Stimulated activated CD4-positive, alpha-beta T cell treated with anti-CD3 and anti-CD28 coated beads, Interleukin-15, amount 100 ng/mL, for 24 hours (primary cell): ENCODE measurements at places on chromosomes 12 and 14.

DNA sequence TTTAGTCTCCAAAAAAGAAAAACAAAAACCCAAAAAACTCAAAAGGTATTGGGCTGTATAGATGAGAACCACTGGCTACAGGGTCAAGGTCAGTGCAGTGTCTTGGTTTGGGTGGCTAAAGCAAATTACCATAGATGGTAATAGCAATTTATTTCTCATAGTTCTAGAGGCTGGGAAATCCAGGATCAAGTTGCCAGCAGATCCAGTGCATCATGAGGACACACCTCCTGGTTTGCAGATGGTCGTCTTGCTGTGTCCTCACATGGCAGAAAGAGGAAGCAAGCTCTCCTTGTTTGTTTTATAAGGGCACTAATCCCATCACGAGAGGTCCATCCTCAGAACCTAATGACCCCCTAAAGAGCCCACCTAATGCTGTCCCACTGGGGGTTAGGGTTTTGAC is 11.2 kb downstream of the COX14 start:
- no peak for DNase-seq

DNA sequence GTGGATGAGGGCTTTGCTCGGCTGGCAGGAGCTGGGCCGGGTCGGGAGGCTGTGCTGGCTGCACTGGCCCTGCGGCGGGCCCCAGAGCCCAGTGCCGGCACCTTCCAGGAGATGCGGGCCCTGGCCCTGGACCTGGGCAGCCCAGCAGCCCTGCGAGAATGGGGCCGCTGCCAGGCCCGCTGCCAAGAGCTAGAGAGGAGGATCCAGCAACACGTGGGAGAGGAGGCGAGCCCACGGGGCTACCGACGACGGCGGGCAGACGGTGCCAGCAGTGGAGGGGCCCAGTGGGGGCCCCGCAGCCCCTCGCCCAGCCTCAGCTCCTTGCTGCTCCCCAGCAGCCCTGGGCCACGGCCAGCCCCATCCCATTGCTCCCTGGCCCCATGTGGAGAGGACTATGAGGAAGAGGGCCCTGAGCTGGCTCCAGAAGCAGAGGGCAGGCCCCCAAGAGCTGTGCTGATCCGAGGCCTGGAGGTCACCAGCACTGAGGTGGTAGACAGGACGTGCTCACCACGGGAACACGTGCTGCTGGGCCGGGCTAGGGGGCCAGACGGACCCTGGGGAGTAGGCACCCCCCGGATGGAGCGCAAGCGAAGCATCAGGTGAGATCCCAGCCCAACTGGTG is 11.5 kb downstream of the ARHGEF40 start:
- DNase-seq = no peak

DNA sequence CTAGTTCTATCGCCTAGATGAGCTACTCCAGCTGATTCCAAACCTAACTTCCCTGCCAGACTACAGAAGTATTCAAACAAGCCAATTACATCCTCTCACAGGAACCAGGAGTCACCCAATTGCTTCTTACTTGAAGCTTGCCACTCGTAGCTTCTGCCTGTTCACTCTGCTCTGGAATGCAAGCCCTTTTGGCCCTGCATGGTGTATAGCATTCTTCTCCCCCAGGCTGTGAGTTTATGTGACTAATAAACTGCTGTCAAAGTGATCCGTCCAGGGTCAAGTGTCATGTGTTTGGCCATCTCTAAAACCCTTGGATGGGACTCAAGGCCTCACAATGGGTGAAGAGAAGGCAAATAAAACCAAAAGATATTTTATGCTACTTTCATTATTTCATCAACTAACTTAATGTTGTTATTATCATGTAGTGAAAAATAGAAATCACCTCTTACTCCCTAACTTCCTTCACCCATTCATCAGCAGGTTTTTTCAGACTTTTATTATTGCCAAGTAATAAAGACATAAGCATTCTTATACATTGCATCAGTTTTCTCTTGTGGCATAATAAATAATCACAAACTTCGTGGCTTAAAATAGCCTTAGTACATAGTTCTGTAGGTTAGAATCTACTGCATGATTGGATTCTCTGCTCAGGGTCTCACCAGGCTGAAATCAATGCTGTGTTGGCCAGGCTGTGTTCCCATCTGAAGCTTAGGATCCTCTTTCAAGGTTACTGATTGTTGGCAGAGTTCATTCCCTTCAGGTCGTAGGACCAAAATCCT is 1981.7 kb upstream of the FLRT2 start:
- no peak for DNase-seq

DNA sequence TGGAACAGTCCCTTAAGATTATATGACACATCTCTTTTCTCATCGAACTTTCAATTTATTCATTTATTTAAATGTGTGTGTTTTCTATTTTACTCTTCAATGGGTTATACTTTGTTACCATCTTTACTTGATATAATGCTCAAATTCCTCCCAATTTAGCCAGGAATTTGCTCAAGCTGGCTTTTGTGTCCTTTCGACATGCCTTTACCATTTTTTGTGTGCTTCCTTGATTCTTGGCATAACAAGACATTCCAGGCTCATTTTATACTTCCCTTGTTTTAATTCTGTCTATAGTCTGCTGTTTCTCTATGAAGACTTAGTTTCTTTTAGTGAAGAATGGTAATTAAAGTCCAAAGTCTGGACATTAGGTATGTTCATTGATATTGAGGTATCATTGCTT is 315.8 kb downstream of the AEBP2 start:
- no peak for DNase-seq

- DNase-seq = no peak
Observed at GRCh38 chr12:44904321-44904720, 28.2 kb upstream of the NELL2 start.

- peak; percentile 23 for DNase-seq
Observed at GRCh38 chr14:78164226-78164853, 5.8 kb upstream of the NRXN3 start.

GRCh38 chr14:69152902-69153151 is at the start of gene DCAF5:
TSS of gene DCAF5 (minus strand) at chr14:69153119. CDS start at chr14:69152978, 141 bp downstream.
- DNase-seq = no peak

DNA sequence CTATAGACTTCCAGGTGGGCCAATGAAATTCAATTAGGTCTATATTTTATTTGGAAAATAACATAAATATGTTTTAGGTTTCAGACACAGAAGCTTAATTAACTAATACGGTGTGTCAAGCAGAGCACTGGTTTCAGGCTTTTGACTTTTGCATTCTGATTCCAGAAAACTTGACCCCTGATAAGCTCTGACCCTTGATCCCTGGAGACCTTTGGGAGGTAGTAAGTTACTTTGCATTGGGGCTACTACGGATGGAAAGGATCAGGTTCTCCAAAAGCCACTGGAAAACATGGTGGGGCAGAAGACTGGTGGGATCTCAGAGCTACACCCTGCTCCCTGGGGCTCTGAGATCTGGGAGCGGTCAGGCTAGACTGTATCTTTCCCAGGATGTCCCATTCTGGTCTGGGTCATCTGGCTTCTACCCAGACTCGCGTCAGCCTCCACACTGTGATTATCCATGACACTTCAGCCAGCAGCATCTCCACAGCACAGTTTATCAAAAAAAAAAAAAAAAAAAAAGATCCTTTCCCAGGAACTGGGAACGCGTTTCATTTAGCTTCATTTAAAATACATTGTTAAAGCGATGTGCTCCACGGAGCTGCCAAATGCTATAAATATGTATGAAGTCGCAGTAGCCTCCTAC is 17.8 kb upstream of the EMP1 start:
- no peak for DNase-seq

GRCh38 chr14:88327497-88327896 is 4.4 kb upstream of the KCNK10 start:
- DNase-seq = no peak

GRCh38 chr14:104278214-104278534 is 139.8 kb downstream of the KIF26A start:
- no peak for DNase-seq

DNA sequence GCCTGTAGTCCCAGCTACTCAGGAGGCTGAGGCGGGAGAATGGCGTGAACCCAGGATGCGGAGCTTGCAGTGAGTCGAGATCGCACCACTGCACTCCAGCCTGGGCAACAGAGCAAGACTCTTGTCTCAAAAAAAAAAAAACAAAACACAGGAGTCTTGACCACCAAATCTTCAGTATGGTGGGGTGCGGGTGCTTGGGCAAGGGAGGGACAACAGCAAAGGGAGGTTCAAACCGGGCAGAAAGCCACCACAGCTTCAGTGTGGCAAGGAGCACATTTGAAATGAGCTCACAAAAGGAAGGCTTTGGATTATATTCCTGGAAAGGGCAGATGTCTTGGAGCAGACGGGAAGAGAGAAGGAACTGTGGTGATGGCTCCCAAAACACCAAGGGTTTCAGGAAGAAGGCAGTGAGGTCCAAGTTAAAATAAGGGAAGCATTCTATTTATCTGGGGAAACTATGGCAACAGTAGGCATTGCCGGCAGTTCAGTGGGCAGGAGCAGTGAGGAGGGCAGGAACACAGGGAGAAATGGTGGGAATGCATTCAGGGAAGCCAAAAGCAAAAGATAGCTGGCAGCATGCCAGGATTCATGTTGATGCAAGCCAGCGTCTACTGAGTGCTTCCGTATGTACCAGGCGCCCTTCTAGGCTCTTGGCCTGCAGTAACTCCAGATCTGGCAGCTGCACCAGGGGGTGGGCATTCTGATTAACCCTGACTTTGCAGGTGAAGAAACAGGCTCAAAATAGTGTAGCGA is 51.0 kb upstream of the SRSF5 start:
- DNase-seq = no peak

DNA sequence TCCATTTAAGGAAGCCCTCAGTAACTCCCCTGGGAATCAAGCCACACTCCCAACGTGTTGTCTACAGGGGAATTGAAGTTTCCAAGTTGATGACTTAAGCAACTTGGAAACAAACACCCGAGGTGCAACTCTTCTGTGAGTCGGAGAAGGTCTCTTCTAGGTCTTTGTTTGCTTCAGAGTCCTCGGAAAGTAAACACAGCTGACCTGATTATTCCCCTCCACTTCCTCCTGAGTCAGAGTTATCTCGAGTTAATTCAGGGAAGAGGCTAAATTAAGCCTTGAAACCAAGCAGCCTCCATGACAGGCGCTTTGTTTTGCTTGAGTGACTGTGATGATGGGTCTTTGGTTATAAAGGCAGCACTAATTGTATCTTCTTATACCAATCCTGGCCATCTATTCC is 41.8 kb downstream of the TUNAR start:
- DNase-seq = no peak

GRCh38 chr12:10571141-10571540 is 42.3 kb downstream of the MAGOHB start:
- DNase-seq = no peak

GRCh38 chr12:100026241-100026640 is 41.5 kb upstream of the ANKS1B start:
- DNase-seq = no peak

GRCh38 chr14:99654235-99654985 is 9.5 kb downstream of the HHIPL1 start:
- no peak for DNase-seq

GRCh38 chr14:100056964-100057795 is 8.0 kb upstream of the EVL start:
- no peak for DNase-seq

DNA sequence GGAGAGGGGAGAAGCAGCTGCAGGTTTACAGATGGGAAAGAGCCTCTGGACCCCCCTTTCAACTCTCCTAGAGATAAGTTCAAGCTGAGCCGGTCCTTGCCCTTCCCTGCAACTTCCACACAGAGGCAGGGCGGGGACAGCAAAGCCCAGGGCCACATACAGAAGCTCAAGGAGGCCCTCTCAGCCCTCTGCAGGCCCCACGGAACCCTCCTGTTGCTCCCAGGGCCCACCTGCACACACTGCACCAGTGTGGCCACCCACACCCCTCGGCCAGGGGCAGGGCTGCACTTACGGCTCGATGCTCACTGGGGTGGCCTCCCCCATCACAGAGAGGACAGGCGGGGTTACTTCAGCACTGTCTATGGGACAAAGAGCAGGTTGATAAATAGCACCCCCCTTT is 13.0 kb upstream of the PNMA1 start:
- peak; percentile 1 for DNase-seq

DNA sequence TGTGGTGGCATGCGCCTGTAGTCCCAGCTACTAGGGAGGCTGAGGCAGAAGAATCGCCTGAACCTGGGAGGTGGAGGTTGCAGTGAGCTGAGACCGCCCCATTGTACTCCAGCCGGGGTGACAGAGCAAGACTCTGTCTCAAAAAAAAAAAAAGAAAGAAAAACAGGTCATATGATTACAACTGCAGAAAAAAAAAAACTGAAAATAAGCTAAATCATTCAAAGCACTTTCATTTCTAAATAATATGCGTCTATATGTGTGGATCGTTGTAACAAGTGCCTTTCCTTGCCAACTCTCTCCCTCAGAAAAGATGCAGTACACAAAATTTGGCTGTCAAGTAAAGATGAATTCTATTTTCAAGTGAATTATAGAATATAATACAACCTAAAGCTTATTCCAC is 42.4 kb downstream of the ATXN2 start:
- no peak for DNase-seq

DNA sequence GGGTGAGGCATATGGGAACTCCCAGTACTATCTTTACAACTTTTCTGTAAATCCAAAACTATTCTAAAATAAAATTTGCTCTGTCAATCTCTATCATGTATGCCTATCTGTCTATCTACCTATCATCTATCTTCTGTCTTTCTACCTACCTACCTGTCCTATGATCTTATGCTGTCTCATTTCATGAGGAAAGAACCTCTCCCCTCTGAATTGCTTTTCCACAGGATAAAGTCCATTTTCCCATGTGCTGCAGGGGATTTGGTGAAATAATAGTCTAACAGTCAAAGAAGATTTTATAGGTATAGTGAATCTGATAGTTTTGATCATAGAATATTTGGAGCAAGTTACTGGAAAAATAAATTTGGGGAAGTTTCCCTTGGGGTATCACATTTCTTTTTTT is 86.8 kb upstream of the RIC8B start:
- no peak for DNase-seq

- no peak for DNase-seq
Observed at GRCh38 chr12:108240027-108240785, 98.9 kb downstream of the CMKLR1 start.

DNA sequence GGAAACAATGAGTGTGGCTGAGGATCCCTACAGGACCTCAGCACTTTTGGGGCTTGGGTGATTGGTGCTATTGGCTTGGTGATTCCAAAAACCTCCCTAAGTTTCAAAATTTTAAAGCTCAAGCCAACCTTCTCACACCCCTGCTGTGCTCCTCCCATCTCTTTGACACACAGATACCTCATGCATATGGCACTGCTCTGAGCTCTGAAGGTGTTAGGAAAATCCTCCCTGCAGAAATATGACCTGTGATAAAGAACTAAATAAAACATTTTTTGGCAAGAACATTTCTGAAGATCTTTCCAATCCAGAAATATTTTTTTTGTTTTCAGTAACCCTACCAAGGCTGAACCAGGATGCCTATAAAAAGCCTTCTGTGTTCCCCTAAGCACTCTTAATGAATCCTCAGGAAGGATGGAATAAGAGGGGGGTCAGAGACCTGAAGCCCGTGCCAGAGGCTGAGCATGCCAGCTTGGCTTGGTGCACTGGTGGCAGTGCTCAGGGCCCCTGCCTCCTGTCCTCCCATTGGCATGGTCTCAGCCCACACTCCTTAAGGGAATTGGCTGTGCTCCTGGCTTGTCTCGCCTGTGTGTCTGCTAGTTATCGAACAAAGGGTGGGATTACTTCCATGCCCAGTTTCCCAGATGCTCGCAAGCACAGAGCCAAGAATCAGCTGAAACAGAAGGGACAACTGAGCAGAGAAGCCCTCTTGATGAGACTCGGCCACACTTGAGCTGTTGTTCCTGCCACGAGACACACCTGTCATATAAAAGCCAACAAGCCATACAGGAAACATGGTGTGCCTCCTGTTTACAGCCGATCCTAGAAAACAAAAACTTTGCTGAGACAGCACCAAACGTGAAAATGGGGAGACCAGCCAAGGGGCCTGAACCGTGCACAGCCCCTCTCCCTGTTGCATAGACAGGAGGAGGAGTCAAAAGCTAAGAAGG is 132.7 kb upstream of the EEA1 start:
- no peak for DNase-seq
